ENCODE measurements at places on chromosomes 12 and 14.

- DNase-seq, result no peak
These were observed 342.6 kb upstream of the CCDC196 start for GRCh38 chr14:66143387-66144112.

- DNase-seq, result no peak
These were observed 40.2 kb downstream of the ETV6 start for GRCh38 chr12:11689591-11690186.

GRCh38 chr12:12916135-12916944, 25.0 kb downstream of the GPRC5A start:
- DNase-seq, result peak; percentile 52

DNA sequence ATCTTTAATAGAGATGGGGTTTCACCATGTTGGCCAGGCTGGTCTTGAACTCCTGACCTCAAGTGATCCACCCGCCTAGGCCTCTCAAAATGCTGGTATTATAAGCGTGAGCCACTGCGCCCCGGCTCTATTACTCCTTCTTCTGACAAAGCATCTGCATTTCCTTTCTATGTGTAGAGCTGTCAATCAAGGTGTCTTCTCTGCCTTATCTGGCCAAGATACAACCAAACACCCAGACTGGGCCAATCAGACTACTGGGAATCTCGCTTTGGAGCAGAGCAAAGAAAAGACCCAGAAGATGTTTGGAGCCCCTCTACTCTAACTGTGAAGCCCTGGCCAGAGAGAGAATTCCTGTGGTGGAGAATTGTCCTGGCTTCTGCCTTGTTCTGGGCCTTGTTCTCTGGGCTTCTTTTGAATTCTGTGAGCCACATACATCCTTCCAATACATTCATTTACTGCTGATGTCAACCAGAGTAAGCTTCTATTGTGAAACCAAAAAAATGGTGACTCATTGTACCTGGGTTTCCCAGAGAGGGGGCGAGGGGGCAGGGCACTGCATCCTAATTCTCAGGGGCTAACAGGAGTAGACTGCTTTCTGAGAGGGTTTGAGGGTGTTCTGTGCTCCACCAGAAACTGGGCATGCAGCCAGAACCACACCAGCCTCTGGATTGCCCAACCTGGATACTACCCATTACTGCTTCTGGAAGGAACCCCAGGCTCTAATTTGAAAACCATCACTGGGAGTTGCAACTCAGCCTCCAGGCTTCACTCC, 18.8 kb upstream of the FLVCR2 start:
- DNase-seq, result no peak

GRCh38 chr12:23534196-23534595, 415.3 kb downstream of the SOX5 start:
- no peak for DNase-seq

- DNase-seq, result no peak
These were observed 41.8 kb upstream of the DCN start for GRCh38 chr12:91224401-91224800.

GRCh38 chr12:2190896-2191533, 138.2 kb downstream of the CACNA1C start:
- DNase-seq, result no peak

- DNase-seq, result no peak
These were observed 5.3 kb downstream of the TMEM253 start for GRCh38 chr14:21106176-21106497.

DNA sequence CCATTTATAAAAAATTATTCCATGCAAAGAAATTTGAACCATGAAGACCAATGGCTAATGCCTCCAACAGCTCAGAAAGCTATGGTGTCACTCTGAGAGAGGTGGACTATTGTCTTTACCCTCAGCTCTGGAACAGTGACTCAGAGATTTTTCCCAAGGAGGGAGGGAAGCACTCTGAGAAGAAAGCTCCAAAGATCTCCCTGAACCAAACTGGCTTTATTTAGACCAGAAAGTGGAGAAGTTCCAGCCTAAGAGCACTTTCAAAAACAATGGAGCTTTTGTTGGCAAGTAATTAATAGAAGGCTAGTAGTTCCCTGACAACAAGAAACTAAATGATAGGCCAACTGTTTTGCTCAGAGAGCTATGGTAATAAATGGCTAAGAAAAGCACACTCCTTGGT, 599.9 kb upstream of the MDGA2 start:
- no peak for DNase-seq

GRCh38 chr12:116903818-116904217, 6.9 kb upstream of the FBXW8 start:
- DNase-seq, result no peak

- DNase-seq, result no peak
These were observed 79.0 kb upstream of the CPNE8 start for GRCh38 chr12:38984388-38984787.

DNA sequence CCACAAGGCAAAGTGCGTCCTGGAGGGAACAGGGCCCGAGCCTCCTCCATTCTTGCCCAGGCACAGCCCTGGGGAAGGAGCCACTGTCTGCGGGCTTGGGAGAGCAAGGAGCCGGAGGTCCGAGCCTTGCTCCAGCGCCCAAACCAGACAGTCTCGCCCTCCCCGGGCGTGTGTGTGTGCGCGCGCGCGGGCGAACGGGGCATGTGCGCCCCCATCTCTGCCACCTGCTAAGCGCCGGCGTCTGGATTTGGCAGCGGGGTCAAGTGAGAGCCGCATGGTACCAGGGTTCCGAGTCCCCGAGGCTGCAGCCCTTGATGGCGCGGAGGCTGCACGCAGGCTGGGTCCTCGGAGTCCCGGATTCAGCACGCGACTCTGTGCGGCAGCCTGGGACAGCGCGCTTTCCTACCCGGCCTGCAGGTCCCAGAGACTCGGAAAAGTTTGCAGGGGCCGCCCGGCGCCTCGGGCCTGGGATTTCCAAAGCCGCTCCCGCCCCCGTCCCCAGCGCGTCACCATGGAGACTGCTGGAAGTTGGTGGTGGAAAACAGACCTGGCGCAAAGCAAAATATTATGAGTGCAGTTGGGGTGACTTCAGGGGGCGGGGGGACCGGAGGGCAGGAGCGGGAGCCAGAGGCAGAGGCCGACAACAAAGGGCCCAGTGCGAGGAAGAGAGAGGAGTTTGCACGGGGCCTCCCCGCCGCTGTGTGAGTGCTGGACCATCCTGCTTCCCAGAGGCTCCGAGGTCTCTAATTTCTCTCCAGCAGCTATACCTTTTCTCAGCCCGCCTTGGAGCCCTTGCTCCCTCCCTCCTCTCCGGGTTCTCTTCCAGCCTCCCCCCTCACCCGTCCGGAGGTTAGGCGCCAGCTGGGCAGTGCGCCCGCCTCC, 4.2 kb downstream of the RFX4 start:
- no peak for DNase-seq

DNA sequence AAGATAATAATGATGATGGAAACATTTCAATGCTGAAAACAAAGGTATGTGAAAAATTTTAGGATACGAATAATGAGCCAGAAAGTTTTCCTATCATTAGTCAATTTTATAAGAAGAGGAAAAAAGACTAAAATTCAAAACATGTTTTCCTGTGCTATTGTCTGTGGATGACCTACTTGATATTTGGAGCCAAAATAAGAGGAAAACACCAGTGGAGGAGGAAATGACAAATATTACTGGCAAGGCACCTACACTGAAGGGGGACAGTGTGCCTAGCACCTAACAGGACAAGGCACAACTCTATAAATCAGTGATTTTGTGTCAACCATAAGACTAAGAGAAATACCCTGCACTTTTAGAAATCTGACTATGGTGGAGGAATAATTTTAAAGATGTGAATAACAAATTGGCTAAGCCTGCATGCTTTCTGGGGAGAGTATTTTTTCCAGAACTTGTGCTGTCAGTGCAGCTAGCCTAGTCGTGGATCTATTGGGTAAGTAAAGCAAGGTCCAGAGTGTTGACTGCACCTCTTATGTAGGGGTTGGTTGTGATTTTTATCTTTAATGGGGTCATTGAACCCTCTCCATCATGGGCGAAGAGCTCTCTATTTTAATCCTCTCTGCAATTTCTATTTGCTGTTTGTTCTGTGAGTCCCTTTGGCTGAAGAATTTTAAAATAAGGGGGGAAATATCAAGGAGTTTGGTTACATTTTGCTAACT, 398.0 kb downstream of the TMTC2 start:
- no peak for DNase-seq

DNA sequence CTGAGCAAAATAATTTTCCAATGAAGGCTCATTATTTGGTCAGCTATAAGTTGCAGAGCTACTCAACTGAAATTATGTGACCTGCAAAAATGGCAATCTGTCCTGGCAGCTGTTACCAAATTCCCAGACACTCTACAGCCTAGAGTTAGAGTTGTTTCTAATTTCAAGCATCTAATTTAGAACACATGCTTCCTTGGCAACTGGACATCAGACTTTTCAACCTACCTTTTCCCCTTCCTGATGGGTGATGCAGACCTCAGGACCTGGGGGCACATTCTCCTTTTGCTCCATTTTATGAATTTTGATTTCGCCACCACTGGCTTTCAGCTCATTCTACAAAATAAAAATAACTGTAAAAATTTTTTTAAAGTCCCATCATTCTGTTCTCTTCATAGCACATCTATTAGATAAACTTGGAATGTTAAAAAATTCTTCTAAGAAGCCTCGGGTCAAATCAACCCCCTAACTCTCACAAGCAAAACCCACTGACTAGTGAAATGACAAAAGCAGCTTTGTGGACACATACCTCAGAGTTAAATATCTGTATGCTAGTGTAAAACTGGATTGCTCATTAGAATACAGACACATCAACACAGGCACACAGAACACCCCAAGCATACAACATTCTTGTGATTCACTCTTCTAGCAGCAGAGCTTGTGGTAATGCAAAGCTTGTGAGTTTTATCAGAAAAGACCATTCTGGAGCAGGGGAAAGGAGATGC, 33.5 kb upstream of the CERS5 start:
- no peak for DNase-seq

- DNase-seq, result no peak
These were observed 686 bp downstream of the B4GALNT1 start for GRCh38 chr12:57632073-57632957.

DNA sequence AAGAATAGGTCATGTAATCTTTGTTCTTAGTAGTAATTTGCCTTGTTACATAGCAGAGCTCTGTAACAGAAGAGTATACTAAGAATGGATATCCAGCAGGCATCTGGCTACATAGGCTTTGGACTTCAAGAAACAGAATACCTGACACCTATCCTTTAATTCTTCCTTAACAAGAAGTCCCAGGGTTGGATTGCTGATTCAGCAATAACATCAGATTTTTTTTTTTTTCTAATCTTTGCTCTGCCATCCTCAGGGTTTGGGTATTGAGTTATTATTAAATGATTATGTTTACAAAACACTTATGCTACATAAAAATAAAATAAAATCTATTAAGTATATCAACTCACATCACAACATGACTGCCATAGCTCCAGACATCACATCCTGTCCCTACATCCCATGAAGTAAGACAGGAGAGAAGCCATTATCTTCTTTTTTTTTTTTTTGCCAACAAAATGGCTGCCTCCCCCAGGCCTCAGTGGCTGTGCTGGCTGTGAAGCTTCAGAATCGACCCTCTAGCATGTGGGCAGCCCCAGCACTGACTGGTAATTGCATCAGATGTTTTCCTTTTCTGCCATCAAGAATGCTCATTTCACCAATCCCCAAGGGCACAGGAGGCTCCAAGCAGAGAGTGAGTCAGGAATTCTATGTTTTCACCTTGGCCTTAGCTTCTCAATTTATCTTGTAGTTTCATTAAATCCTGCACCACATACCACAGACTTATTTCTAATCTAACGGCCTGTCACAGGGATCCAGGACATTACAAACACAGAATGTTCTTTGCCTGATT, 186.2 kb downstream of the DICER1 start:
- no peak for DNase-seq

DNA sequence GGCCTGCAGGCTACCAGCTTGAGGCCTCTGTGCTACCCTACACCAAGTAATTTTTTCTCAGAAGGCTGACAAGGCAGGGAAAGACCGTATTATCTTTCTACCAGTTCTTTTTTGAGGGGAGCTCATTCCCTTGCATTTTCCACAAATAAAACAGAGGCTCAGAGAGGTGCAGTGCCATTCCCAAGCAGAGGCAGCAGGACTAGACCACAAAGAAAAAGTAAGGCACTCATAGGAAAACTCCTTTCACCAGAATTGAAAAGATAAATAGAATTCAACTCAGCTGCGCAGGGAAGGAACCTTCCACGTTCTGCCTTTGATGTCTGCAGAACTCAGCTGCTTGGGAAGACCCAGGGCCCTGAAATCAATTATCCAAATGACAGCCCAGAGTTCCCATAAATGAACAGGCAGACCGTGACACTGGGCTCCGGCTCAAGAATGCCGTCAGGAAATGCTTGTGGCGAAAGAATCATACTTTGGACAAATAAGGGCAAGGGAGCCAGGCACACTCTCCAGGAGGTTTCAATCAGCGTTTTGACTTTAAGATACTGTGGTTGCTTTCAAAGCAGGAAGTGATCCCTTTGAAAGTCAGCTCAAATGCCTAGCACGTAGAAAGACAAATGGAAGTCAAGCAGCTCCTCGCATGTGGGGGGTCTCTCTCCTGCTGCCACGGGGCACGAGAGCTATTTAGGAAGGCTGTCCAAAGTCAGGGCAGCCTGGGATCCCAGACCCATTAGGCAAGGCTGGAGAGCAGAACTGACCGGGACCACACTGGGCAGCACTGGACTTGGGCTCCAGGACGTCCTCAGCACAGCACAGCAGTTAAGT, 14.0 kb downstream of the KCTD10 start:
- no peak for DNase-seq

DNA sequence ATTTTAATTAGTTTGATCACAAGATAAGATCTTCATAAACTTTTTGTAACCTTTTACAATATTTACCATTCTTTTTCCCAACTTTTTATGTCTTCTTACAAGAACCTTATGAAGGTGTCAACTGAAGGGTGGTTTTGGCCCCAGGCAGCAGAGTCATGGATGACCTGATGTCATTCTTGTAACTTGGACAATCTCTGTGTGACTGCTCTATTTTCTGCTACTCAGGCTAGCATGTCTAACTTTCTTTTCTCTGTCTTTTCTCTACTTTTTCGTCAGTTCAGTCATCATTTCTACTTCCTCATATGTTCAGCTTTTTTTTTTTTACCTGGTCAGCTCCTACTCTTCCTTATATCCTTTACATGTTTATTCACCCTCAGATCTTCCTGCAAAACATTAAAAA, 150.7 kb upstream of the PTPRQ start:
- DNase-seq, result no peak

DNA sequence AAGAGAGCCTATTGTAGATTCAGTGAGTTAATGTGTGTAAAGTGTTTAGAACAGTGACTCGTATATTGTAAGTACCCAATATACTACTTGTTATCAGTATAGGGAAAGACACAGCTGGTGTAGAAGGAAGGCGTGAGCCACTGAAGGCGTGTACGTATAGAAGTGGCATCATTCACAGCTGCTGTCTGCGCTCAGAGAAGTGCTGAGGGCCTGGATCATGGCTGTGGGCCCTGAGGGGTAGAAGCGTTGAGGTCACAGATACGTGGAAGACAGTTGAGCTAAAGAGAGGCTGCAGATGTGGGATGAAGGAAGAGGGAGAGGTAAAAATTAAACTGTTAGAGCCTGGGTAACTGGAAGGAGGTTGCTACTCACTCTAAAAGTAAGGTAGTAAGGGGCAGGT, 5.9 kb downstream of the C12orf75 start:
- no peak for DNase-seq

GRCh38 chr12:21551841-21552465, 25.9 kb downstream of the SPX start:
- peak; percentile 49 for DNase-seq
